CD4-positive, alpha-beta memory T cell (primary cell): ENCODE measurements at places on chromosomes 11 and 22. TPM values are rescaled to one million over a fixed set of nuclear protein-coding genes. Genes with fewer than 3 reads are reported as not detected.

DNA sequence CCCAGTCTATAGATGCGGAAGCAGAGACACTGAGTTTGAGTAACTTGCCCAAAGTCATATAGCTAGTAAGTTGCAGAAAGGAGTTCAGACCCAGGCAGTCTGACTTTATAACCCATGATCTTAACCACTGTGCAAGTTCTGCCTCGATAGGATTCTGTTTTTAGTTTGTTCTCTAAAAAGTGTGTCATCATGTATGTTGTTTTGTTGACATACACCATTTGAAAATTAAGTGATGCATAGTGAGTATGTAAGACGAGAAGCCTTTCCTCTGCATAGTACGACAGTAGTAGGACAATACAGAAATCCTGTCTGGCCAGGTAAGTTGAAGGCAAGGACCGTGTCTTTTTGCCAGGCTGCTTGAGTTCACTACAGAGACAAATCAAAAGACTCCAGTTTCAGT lies 3.3 kb downstream of the ZC3H12C start:
- no peak for DNase-seq

Gene CALCA
- not detected for total RNA-seq

Gene KRTAP5-1
- not detected for total RNA-seq

DNA sequence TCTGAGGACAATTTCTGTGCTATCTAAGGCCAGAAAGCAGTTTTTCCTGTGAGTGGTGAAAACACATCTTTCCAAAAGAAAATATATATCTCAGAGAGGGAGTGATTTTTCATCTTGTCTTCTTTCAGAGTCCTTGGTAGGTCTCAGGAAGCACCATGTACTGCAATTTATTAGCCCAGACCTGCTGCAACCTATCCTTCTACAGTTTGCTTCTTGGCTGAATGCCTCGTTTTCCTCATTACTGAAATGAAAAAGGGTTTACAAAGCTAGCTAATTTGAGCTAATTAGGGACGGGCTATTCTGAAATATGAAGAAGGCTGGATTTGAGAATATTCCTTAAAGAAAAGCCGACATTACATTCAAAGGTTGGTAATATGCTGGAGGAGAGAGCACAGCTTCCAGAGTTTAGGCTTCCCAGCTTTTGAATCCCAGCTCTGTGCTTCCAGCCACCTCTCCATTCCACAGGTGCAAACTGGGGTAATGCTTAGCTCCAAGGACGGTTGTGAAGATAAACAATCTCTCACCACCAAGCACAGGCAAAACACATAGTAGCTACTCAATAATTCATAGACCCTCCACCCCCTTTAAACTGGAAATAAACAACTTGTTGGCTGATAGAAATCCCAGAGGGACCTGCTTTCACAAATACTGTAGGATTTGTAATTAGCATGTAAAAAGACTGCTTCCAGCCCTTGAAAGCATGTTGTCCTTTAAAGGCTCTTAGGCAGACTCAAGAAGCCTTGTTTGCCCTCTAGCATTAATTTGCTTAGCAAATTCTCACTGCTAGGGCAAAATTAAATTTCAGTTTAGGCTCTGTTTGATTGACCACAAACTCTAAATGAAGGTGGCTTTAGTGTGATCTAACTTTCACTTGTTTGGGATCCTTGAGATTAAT lies 24.5 kb upstream of the SESN3 start:
- DNase-seq: no peak

Gene WT1
- not detected for total RNA-seq

DNA sequence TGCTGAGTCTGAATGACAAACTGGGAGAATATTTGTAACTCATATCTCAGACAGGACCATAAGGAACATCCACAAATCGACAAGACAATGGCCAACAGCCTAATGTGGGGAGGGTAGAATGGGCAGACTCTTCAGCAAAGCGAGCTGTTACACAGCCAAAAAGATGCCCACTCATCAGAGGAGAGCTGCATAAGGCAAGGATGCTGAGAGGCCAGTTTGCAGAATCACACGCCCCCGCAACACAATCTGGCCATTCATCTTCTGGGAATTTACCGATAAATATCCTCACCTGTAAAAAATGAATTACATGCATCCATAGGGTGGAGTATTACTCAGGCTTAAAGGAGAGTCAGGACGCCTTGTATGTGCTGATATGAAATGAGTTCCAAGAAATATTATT lies 57.5 kb upstream of the SLC22A12 start:
- no peak for DNase-seq

DNA sequence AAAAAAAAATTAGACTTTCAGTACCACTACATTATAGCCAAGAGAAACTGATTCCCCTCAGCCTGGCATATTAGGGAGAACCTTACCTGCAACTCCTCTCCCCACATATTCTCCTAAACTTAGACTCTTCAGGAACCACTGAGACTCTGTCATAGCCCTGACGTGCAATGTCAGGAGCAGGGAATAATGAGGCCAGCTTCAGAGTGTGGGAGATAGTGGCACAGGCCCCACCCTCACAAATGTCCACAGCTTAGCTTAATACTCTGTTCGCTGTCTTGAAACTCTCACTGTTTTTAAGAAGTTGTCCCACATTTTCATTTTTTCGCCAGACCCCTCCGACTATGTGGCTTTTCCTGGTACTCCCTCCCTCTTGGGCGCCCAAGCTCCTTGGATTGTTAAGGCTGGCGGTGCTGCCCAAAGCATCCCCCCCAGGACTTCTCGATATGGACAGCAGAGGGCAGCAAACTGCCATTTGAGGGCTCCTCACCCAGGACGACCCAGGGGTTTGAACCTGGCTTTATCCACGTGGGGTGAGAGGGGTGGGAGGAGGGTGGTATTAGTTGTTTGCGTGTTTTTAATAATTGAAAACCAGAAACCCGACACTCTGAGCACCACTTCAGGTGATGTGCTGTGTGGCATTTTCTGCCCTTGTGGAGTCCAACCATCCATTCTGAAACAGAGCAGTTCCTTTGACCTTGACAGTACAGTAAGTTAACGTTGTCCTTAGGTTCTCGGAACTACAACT lies 45.2 kb upstream of the RASSF10 start:
- peak; percentile 60 for DNase-seq

DNA sequence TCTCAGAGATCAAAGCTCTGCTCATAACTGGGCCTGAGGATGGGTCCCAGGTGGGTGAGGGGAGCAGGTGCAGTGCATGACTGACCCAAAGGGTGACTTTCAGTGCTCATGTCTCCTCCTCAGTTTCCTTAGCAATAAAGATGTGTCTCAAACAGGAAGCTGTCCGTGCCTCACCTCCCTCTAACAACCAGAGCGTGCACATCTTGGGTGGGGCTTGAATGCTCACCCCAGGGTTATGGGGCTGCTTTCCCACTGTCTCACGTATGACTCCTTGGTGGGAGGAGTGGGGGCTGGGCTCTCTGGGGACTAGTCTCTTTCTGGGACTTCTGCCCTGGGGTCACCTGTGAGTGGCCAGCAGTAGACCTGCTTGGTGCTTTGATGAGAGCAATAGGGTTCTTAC lies 53.9 kb upstream of the PHOX2A start:
- no peak for DNase-seq
